ENCODE measurements at places on chromosomes 5 and 9.

- DNase-seq: no peak
Observed at GRCh38 chr5:170747851-170748250, 35.7 kb upstream of the GABRP start.

DNA sequence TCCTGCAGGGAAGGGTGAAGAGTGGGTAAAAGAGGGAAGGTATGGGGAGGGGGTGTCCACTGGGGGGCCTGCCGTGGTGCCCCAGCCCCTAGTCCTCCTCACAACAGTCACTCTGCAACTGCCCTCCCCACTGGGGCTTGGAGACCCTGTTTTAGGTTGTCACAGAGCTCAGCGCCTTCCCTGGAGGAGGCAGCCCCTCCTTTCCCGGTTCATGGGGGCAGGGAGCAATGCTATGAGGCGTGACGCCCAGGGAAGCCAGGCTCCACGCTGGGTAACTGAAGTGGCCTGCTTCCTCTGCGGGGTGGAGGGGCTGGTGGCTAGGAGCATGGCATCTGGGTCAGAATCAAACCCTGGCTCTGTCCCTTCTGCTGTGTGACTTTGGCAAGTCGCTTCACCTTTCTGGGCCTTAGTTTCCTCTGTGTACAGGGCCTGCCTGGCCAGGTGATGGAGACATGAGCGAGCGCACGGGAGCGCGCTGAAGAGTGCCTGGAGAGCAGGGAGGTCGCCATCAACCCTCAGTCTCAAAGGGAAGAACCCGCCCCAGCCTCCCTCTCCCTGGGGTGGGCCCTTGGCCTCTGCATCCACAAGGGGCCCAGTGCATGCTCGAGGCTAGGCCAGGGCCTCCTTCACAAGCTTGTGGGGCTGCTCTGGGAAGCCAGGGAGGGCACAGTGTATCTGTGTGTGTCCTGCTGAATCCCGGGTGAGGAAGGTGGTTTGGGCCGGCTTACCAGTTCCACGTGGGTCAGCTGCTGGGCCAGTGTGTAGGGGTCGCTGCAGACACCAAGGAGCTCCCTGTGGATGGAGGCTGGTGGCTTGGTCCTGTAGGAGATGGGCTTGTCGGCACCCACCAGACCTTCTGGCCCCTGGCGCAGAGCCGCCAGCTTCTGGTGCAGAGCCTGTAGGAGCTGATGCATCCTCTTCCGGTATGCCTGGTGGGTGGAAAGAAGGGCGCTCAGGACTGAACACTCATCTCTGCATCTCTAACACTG, 56.4 kb upstream of the RNF130 start:
- no peak for DNase-seq

DNA sequence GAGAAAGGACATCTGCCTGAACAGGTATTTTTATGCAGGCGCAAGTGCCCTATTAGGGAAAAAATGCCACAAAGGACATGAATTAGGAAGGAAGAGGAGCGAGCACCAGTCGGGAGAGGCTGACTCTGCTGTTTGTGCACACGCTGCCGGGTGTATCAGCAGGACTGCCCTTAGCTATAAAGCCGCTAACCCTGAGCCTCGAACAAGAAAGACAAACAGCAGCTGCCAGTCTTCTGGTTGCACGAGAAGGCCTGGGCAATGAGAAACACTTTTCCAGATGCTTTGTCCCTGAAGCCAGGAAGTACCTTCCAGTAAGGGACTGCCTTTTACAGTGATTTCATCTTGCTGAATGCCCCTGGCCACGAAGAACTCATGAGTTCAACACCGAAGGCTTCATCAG, 12.6 kb downstream of the QSOX2 start:
- DNase-seq: no peak

DNA sequence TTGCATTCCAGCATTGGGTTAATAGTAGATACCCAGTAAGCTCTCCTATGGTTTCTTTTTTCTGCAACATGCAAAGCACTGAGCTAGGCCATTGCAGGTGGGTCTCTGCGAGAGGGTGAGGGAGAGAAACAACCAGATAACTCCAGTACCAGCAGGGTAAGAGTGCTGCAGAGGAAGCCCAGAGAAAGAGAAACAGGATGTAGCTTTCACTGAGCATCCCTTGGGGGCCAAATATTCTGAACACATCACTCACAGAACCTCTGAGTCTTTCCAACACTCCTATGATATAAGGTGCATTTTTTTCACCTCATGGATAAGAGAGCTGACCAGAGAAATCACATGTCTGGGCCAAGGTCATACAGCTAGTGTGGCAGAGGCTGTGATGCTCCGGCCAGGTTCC, 76.7 kb downstream of the TRIM32 start:
- no peak for DNase-seq

DNA sequence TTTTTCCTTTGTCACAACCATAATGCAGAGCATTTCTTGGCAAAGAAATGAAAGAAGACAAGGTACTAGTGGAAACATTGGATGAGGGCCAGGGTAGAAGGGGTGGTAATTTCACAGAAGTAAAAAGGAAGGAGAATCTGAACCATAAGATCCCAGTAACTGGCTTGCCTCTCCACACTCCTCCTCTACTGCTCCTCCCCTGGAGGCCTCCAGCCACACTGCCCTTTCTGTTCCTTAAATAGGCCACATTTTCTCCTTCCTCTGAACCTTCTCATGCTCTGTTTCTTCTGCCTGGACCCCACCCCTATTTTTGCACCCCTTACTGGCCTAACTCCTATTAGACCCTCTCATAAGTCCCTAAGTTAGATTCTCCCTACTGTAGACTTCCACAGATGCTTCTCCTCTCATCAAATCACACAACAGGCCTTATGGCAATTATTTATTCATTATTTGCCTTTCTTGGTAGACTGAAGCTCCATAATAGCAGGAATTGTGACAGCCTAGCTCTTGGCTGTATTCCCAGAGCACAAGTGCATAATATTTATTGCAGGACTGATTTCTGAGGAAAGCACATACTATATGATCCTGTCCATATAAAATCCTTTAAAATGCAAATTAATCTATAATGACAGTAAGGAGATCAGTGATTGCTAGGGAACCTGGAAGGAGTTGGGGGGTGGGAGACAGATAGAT, 31.3 kb upstream of the GRIA1 start:
- no peak for DNase-seq

DNA sequence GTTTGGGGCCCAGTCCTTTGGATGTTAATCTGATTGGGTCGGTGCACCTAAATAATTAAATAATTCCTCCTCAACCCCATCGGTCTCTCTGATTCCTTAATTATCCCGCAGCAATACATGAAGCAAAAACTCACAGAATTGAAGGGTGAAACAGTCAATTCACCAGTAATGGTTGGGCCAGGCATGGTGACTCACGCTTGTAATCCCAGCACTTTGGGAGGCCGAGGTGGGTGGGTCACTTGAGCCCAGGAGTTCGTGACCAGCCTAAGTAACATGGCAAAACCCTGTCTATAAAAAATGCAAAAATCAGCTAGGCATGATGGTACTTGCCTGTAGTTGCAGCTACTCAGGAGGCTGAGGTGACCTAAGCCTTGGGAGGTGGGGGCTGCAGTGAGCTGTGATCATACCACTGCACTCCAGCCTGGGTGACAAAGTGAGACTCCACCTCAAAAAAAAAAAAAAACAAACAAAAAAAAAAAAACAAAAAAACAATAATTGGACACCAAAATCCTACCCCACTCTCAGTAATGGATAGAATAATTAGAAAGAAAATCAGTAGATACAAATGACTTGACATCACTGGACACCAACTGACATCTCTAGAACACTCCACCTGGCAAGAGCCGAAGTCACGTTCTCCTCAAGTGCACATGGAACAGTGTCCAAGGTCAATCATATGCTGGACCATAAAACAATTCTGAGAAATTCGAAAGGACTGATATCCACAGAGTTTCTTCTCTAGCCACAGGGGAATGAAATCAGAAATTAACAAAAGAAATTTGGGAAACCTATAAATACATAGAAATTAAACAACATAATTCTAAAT, 5.3 kb downstream of the ABO start:
- DNase-seq: no peak

GRCh38 chr9:137838576-137838975, 39.0 kb upstream of the CACNA1B start:
- no peak for DNase-seq

GRCh38 chr9:34177593-34178435, 1.0 kb upstream of the UBAP1 start:
- no peak for DNase-seq

GRCh38 chr9:106576232-106576760, 286.7 kb upstream of the ZNF462 start:
- no peak for DNase-seq

GRCh38 chr9:132068605-132069004, 11.1 kb downstream of the MED27 start:
- DNase-seq: no peak

DNA sequence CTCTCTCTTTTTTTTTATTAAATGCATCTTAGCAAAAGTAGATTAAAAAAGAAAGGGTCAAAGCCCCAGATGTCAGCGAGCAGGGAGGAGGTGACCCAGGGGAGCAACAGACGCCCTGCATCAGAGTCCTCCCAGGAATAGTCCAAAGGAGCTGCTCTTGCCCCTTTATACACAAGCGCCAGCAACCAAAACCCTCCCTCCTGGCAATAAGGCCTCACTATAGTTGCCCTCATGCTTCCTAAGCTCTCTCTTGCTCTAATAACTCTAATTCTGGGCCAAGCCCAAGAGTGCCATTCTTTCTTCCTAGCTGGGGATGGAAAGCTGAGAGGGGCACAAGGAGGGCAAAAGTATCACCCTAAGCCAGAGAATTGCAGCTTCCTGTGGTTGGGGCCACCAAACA, 26.3 kb downstream of the PCDHGC5 start:
- no peak for DNase-seq

- DNase-seq: no peak
Observed at GRCh38 chr9:105158898-105159297, 85.6 kb upstream of the SLC44A1 start.

DNA sequence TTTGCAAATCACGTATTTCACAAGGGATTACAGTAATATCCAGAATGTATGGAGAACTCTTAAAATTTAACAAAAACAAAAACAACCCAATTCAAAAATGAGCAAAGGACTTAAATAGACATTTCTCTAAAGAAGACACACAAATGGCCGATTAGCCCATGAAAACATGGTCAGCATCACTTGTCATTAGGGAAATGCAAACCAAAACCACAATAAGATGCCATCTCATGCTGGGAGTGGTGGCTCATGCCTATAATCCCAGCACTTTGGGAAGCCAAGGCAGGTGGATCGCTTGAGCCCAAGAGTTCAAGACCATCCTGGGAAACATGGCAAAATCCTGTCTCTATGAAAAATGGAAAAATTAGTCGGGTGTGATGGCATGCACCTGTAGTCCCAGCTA, 120.2 kb downstream of the SUSD1 start:
- no peak for DNase-seq

DNA sequence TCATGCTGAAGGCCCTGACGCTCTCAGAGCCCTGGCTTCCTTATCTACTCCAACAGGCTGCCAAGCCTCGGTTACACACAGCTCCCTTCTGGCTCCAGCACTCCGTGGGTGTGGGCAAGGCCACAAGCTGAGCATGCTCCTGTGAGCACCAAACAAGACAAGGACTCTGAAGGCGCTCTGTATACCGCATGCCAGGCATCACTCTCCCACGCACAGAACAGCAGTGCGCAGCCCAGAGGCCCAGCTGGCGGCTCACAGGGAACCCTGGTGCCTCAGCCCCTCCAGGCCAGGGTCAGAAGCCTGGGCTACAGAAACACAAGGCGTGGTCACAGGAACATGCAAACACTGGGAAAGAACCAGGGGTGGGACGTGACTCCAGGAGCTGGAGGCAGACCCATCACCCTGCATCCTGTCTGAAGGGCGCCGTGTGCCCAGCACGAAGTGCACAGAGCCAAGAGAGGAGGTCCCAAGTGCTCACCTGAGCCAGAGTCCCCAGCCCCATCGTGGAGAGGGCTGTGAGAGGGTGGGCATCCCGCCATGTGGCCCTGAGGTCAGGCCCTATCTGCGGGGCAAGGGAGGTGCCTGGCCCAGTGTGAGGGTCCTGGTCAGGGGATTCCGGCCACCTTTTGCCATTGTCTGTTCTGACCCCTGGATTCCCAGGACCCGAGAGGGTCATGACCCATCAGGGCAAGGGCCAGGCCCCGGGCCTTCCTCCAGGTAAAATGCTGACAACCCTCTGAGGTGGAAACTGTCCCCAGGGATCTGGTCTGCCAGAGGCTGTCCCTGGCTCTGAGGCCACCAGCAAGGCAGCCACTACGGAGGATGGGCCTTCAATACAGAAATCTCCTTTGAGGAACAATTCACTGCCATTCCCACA, 54.7 kb downstream of the COL23A1 start:
- DNase-seq: no peak

- no peak for DNase-seq
Observed at GRCh38 chr5:98994611-98995010, 65.8 kb upstream of the CHD1 start.

DNA sequence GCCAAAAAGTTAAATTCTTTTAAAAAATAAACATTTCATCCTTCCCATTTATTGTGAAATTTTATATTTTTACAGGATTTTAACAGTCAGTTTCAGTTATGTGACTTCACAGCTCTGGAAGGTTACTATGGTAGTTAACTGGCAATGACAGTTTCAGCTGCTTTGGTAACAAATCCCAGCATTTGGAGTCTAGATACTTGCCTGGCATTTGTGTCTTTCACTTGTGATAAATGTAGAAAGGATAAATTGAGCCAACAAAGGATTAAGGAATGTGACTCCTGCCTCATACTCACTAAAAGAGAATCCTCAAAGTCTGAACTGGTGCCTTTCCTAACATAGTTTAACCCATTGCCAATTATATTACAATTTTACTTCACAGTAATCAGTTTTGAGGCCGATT, 315.5 kb downstream of the FER start:
- no peak for DNase-seq

GRCh38 chr9:8027351-8027750, 227.8 kb upstream of the DMAC1 start:
- no peak for DNase-seq

- peak; percentile 35 for DNase-seq
Observed at GRCh38 chr9:133477992-133478850, 678 bp downstream of the SLC2A6 start.

DNA sequence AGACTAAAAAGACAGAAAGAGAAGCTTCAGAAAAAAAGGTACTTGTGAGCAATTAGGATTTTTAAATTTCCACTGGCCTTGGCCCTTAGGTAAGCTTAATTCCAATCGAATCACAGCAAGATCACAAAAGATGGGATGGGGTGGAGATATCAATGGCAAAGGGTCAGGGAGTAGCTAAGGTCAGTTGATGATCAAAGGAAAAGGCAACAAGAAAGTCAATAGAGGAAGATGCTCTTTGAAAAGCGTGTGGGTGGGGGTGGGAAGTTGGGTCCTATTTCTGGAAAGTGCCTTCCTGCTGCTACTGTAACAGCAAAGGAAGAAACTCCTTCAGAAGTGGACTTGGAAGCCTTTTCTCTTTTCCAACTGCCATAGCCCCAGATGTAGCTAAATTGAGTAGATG, 7.3 kb downstream of the C1QTNF3 start:
- DNase-seq: no peak
